ENCODE measurements at places on chromosomes 3 and 15.

DNA sequence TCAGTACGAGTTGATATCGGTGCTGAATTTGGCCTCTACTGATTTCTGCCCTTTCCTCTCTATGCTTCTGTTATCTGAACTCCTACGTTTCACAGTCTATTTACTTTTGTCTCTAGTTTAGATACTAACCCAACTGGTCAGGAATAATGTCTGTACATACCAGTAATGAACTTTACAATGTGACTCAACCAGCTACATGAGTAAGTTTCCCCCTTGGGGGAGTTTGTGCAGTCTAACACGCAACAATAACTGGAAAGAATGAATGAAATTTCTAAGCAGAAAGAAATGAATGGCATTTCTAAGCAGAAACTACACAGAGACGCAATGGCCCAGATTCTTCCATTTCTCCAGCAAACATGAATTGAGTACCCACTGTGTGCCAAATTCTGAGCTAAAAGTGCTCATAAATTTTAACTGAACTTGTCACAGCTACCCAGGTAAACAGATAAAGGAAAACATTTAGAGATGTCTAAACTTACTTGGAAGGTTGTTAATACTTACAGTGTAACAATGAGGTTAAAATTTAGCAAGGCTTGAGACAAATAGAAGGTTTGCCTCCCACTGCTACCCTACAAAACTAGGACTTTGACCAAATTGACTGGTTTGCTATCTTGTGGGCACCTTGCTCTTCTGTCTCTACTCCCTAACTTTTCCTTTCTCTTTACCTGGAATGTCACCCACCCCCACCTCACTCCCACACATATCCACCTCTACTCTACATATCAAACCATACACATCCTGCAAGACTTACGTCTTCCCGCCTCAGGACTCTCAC, 11.6 kb downstream of the UPK1B start:
- no peak overlapping the region for H3K27ac ChIP-seq
- DNase-seq = peak; percentile 68
- no peaks in the 10 kb centered on the region for H3K27me3 ChIP-seq
- no peaks in the 10 kb centered on the region for H3K36me3 ChIP-seq
- no peaks in the 10 kb centered on the region for H3K4me1 ChIP-seq

DNA sequence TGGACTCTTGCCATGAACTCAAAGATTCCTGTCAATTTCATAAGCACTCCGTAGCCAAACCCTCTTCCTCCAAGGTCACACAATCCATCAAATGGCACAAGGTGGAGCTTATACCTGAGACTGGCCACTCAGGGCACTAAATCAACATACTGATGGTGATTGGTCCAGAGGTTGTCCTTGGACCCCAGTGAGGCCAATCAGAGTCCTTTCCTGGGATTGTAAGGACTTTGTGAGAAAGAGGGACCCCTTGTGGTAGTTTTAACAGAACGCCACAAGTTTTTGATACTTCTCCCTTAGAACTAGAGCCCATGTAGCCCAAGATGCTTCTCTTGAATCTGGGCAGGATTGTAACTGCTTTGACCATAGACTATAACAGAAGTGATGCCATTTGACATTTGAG, 44.4 kb upstream of the LARS2 start:
- H3K27ac ChIP-seq = no peak overlapping the region
- H3K36me3 ChIP-seq = no peaks in the 10 kb centered on the region
- H3K27me3 ChIP-seq = no peaks in the 10 kb centered on the region
- no peak for DNase-seq
- H3K4me3 ChIP-seq = no peak overlapping the region
- no peaks in the 10 kb centered on the region for H3K4me1 ChIP-seq

DNA sequence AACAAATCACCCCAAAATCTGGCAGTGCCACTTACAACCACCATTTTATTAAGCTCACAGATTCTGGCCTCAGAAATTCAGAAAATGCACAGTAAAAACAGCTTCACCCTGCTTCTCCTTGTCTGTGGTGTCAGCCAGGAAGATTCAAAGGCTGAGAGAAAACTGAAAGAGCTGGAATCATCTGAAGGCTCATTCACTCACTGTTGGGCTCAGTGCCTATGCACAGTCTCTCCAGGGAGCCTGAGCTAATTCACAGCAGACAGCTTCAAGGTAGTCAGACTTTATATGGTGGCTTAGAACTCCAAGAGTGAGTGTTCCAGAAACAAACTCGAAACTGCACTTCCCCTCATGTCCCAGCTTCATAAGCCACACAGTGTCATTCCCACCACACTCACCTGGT, 16.5 kb upstream of the PLOD2 start:
- no peak overlapping the region for H3K4me3 ChIP-seq
- H3K4me1 ChIP-seq = no peaks in the 10 kb centered on the region
- peak; percentile 38 for DNase-seq
- no peaks in the 10 kb centered on the region for H3K36me3 ChIP-seq
- H3K27me3 ChIP-seq = no peaks in the 10 kb centered on the region

- DNase-seq = no peak
- no peaks in the 10 kb centered on the region for H3K27me3 ChIP-seq
- H3K27ac ChIP-seq = no peak overlapping the region
- H3K36me3 ChIP-seq = peaks cover 83% of the 10 kb centered on the region
- H3K4me1 ChIP-seq = peaks cover 4% of the 10 kb centered on the region
These were observed 88.7 kb downstream of the ARIH1 start for GRCh38 chr15:72562878-72563277.

GRCh38 chr15:67156426-67156825, 91.0 kb downstream of the SMAD3 start:
- DNase-seq = no peak
- no peaks in the 10 kb centered on the region for H3K27me3 ChIP-seq
- no peak overlapping the region for H3K4me3 ChIP-seq

DNA sequence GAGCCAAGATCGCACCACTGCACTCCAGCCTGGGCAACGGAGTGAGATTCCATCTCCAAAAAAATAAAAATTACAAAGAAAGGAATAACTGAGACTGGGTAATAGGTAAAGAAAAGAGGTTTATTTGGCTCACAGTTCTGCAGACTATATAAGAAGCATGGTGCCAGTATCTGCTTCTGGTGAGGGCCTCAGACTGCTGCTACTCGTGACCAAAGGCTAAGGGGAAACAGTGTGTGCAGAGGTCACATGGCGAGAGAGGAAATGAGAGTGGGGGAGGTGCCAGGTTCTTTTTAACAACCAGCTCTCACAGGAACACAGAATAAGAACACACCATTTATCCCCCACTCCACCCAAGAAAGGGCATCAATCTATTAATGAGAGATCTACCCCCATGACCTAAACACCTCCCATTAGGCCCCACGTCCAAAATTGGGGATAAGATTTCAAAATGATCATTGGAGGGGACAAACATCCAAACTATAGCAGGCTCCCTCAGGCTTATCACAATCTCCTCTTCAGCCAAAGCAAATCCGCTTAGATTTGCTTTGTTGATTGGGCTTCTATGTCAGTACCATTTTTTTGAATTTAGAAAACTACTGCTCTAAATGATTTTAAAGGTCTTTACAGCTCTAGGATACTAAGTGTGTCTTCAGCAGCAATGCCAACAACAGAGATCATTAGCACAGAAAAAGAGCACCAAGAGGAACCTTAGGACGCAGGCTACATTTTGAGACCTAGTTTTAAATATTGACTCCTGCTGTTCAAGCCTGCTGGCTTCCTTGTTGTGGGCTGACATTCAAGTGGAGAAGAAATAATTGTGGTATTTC, 84.2 kb upstream of the TBL1XR1 start:
- no peaks in the 10 kb centered on the region for H3K36me3 ChIP-seq
- H3K27ac ChIP-seq = no peak overlapping the region
- H3K4me1 ChIP-seq = peaks cover 7% of the 10 kb centered on the region
- peak; percentile 34 for DNase-seq
- H3K27me3 ChIP-seq = no peaks in the 10 kb centered on the region

DNA sequence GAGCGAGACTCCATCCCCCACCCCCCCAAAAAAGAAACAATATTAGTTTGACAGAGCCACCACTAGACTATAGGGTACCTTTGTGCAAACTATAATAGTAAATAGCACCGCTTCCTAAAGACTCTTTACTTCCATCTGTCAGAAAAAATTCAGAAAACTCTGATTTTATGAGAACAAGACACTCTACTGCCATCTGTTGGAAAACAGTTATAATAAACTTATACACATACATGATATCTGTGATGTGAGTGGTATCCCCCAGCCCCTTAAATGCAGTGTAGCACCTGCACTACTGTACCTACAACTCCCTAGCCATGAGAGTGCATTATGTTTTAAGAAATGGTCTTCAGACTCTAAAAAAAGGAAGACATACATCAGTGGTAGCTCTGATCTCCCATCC, 47.1 kb upstream of the CTDSPL start:
- no peak for DNase-seq
- peaks cover 47% of the 10 kb centered on the region for H3K4me1 ChIP-seq
- no peak overlapping the region for H3K27ac ChIP-seq
- H3K27me3 ChIP-seq = no peaks in the 10 kb centered on the region

DNA sequence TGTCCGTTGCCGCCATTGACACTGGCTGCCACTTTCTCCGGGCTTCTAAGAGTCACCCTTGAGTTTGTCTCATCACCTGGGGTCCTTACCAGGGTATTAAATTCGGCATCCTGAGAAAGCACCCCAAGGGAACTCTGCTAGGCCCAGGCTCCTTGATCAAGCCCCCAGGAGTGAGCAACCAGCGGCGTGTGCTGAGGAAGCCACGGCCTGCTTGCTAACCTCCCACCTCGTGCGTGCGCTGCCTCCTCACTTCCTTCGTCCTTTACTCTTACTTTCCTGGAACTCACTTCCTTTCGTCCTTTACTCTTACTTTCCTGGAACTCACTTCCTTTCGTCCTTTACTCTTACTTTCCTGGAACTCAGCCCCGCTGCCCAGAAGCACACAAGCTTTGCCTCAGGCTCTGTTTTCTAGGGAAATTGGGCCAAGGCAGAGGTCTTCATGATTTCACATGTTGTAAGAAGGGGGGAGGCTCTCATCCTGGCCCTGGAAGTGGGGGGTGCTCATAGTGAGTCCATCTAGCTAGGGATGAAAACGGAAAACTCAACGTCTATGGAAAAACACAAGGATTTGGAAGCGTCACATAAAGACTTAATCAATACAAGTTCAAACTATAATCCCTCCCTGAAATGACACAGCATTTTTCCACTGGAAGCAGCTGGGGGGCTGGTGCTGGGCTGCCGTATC, 36.7 kb upstream of the BDH1 start:
- no peaks in the 10 kb centered on the region for H3K4me1 ChIP-seq
- no peaks in the 10 kb centered on the region for H3K27me3 ChIP-seq
- no peak for DNase-seq
- no peak overlapping the region for H3K27ac ChIP-seq

GRCh38 chr3:143333367-143333766, 213.8 kb downstream of the CHST2 start:
- no peaks in the 10 kb centered on the region for H3K27me3 ChIP-seq
- H3K4me3 ChIP-seq = no peak overlapping the region
- no peaks in the 10 kb centered on the region for H3K36me3 ChIP-seq

DNA sequence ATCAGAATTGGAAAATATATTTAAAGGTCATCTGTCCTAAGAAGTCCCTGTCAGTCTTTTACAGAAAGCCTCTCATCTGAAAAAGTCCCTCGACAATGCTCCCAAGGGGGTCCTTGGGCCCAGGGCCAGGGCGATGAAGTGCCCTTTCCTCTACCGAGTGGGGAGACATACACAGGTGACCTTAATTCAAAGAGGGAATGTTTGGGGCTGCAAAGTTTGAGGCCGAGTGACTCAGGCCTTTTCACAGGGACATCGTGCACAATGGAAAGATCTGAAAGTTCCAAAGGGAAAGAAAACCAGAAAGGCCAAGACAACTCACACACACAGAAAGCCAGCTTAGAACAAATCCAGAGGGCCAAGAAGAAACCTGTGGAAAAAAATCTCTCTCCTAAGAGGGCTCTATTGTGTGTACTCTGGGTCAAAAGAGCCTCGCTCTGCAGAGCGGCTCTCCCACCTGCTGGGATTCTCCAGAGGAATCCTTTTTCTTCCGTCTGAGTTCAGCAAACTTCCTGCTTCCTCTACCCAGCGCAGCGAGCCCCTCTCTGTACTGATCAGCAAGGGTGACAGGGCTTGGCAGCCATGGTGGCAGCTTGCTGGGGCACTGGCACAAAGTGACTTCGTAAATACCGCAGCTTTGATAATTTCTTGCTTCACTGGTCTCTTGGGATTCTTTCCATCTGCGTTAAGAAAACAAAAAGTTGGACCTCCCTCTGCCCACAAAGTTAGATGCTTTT, 259.1 kb downstream of the OPA1 start:
- DNase-seq = no peak
- H3K4me3 ChIP-seq = no peak overlapping the region
- H3K27ac ChIP-seq = peak overlapping the region; percentile 89
- H3K4me1 ChIP-seq = peaks cover 29% of the 10 kb centered on the region

- H3K4me1 ChIP-seq = no peaks in the 10 kb centered on the region
- no peak for DNase-seq
- no peak overlapping the region for H3K27ac ChIP-seq
- peaks cover 10% of the 10 kb centered on the region for H3K36me3 ChIP-seq
- no peaks in the 10 kb centered on the region for H3K27me3 ChIP-seq
- no peak overlapping the region for H3K4me3 ChIP-seq
These were observed 41.8 kb upstream of the XXYLT1 start for GRCh38 chr3:195312714-195313113.

- H3K27me3 ChIP-seq = peaks cover 89% of the 10 kb centered on the region
- H3K4me3 ChIP-seq = no peak overlapping the region
- H3K4me1 ChIP-seq = peaks cover 13% of the 10 kb centered on the region
- no peaks in the 10 kb centered on the region for H3K36me3 ChIP-seq
- no peak overlapping the region for H3K27ac ChIP-seq
- DNase-seq = no peak
These were observed 37.6 kb upstream of the EPHB3 start for GRCh38 chr3:184523825-184524615.

DNA sequence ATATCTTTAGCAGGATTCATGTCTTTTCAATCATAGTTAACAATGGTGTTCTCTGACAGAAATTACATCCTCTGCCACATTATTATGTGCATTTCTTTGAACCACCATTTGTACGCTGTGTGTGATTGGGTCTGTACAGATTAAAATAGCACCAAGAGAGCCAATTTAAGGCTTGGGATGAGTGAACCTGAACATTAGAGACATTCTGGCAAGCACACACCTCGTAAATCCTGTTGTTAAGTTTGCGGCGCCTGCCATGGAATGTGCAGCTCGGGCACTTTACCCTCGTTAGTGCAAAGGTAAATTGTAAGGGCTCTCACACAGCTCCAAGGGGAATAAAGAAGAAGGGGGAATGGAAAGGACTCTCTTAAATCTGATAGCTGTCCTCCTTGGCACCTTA, 482.4 kb upstream of the DPPA4 start:
- H3K4me3 ChIP-seq = no peak overlapping the region
- H3K4me1 ChIP-seq = no peaks in the 10 kb centered on the region
- no peak overlapping the region for H3K27ac ChIP-seq
- no peaks in the 10 kb centered on the region for H3K27me3 ChIP-seq

GRCh38 chr3:72678867-72679266, 169.4 kb downstream of the SHQ1 start:
- no peak overlapping the region for H3K27ac ChIP-seq
- no peak overlapping the region for H3K4me3 ChIP-seq
- no peaks in the 10 kb centered on the region for H3K36me3 ChIP-seq
- H3K27me3 ChIP-seq = no peaks in the 10 kb centered on the region
- DNase-seq = no peak

DNA sequence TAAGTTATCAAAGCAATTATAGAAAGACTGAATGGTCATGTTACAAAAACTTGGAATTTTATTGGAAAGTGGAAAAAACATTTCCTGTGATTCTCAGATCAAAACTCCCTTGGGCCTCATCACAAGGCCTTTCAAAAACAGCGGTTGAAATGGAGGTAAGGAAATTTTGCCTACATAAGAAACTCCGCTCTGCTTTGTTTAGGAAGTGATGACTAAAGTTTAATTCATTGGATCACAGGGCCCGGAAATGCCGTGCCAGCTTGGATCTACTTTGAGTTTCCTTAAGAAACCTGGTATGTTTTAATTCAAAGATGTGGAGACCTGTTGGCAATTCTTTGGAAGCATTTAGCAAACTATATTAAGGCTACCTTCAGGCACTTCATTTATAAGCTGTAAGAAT, 143.9 kb upstream of the MME start:
- H3K4me1 ChIP-seq = no peaks in the 10 kb centered on the region
- H3K36me3 ChIP-seq = no peaks in the 10 kb centered on the region
- no peak overlapping the region for H3K4me3 ChIP-seq
- DNase-seq = no peak
